ENCODE measurements at places on chromosomes 1 and 21. TPM values are rescaled to one million over a fixed set of nuclear protein-coding genes. Genes with fewer than 3 reads are reported as not detected.

The PDZK1IP1 gene
- not detected for total RNA-seq

The TRIM58 gene
- 5.2 TPM for total RNA-seq

The TMEM82 gene
- not detected for total RNA-seq

The PPFIA4 gene
- total RNA-seq: 74.7 TPM

The NBPF4 gene
- total RNA-seq: not detected

The DPT gene
- not detected for total RNA-seq

The MCOLN2 gene
- not detected for total RNA-seq

The VASH2 gene
- 59.8 TPM for total RNA-seq

The MROH7 gene
- total RNA-seq: not detected

The FNDC5 gene
- 743 TPM for total RNA-seq

The COP1 gene
- total RNA-seq: 52.3 TPM

The CYP4Z1 gene
- not detected for total RNA-seq

The HECTD3 gene
- total RNA-seq: 137 TPM

The PTGER3 gene
- total RNA-seq: 0.29 TPM

The SOX13 gene
- 2.2 TPM for total RNA-seq

The AKIRIN1 gene
- total RNA-seq: 95.5 TPM

The IFI16 gene
- 0.86 TPM for total RNA-seq

The UBIAD1 gene
- 22.7 TPM for total RNA-seq

The LCE3E gene
- not detected for total RNA-seq

The OPTC gene
- total RNA-seq: not detected

The SCP2 gene
- total RNA-seq: 57.5 TPM

The SMIM1 gene
- 7.5 TPM for total RNA-seq

The TDRD5 gene
- total RNA-seq: not detected

The ERICH3 gene
- total RNA-seq: 1.9 TPM

The F13B gene
- total RNA-seq: not detected

The C4BPA gene
- not detected for total RNA-seq

The EXTL1 gene
- 2.6 TPM for total RNA-seq

The KIF17 gene
- total RNA-seq: 1.6 TPM

The LAMB3 gene
- 0.54 TPM for total RNA-seq

The RGSL1 gene
- total RNA-seq: not detected

The CGN gene
- 2.0 TPM for total RNA-seq

The FCRL6 gene
- not detected for total RNA-seq

The RPS27 gene
- total RNA-seq: 881 TPM

The RAB3B gene
- total RNA-seq: 12.9 TPM

The RPE65 gene
- total RNA-seq: not detected

The UMODL1 gene
- not detected for total RNA-seq

The FBLIM1 gene
- total RNA-seq: 29.9 TPM

The RGS1 gene
- not detected for total RNA-seq

The STYXL2 gene
- total RNA-seq: 0.27 TPM

The RUNX3 gene
- total RNA-seq: 0.15 TPM

The PADI2 gene
- total RNA-seq: 0.74 TPM

The IGFN1 gene
- 1.9 TPM for total RNA-seq

The DCDC2B gene
- total RNA-seq: not detected

The SPRR2B gene
- total RNA-seq: not detected

The SNIP1 gene
- total RNA-seq: 20.1 TPM

The LRRC8D gene
- 54.9 TPM for total RNA-seq

The GBP5 gene
- not detected for total RNA-seq

The FABP3 gene
- total RNA-seq: 148 TPM

The GCSAML gene
- total RNA-seq: not detected

The TRIM17 gene
- total RNA-seq: not detected

The RCC1 gene
- 12.3 TPM for total RNA-seq

The ADAMTS1 gene
- 1.1 TPM for total RNA-seq

The CYYR1 gene
- total RNA-seq: 40.7 TPM

The OR2L2 gene
- 0.25 TPM for total RNA-seq
